ENCODE measurements at places on chromosomes 4 and X. TPM values are rescaled to one million over a fixed set of nuclear protein-coding genes. Genes with fewer than 3 reads are reported as not detected.

DNA sequence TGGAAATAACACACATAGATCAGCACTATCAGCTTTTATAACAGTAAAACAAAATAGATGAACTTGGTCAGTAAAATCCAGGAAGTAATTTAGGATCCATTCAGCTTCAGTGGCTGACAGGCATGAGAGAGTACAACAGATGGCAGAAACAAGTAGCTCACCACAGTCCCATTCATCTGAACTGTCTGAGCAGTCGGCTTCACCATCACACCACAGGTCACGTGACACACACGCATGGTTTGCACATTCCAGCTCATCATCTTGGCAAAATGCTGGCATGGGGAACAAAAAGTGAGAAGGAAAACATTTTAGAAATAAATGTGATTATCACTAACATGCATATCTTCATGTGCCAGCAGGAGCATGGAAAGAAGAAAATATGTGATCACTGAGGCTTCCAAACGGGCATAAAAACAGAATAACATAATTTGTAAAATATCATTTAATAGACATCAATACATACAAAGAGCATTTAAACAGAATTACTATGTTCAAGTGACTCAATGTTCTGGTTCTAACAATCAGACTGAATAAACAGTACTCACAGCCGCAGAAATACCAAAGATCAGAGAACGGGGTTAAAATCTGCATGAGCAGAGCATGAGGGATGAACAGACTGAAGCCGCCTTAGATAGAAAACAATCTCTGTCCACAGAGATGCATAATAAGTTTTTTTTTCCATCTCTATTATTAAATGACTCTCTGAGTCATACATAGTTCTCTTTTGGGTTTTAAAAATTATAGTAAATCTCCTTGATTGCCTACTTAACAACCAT, 158.1 kb downstream of the ATP10D start:
- H3K36me3 ChIP-seq: no peaks in the 10 kb centered on the region
- no peaks in the 10 kb centered on the region for H3K4me1 ChIP-seq
- DNase-seq: no peak
- H3K27ac ChIP-seq: no peak overlapping the region

DNA sequence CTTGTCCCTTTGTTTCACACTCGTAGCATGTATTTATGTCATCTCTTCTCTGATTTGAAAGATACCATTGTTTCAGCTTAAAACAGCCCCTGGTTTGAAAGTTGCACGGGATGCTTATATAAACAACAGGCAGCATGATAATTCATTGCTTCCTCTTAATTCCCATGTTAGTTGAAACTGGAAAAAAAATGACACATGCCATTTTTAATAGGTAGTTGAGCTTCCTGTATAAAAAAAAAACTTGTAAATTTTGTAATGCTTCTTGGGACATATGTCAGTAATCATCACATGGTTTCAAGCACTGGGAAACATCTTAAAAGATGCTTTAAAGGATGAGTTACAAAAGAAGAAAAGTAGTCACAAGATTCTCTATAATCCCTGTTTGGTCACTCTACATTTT, 243.0 kb downstream of the PALLD start:
- no peak overlapping the region for H3K27ac ChIP-seq
- no peak overlapping the region for H3K4me3 ChIP-seq
- peaks cover 11% of the 10 kb centered on the region for H3K36me3 ChIP-seq
- no peaks in the 10 kb centered on the region for H3K27me3 ChIP-seq

DNA sequence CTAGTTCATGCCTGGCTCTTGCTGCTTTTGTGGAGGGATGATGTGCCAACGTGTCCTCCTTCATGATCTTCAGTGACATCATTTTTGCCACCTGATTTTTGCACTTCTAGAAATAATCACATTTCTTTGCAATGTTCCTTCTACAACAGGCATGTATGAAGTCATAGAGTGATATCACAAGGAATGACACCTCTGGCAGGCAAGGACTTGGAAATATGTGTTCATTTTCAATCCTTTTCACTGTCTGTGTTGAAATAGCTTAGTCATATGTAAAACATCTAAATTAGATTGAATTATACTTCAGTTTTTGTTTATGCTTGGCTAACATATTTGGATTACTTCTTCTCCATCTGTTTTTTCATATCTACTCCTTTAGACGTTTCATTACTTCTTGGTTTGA, 221.2 kb upstream of the STK26 start:
- no peaks in the 10 kb centered on the region for H3K4me1 ChIP-seq
- no peaks in the 10 kb centered on the region for H3K36me3 ChIP-seq
- no peak for DNase-seq
- no peak overlapping the region for H3K4me3 ChIP-seq
- H3K27me3 ChIP-seq: no peaks in the 10 kb centered on the region

- no peak overlapping the region for H3K4me3 ChIP-seq
- peaks cover 18% of the 10 kb centered on the region for H3K4me1 ChIP-seq
- no peak overlapping the region for H3K27ac ChIP-seq
- no peak for DNase-seq
- no peaks in the 10 kb centered on the region for H3K36me3 ChIP-seq
- H3K27me3 ChIP-seq: no peaks in the 10 kb centered on the region
Observed at GRCh38 chr4:140113653-140114052, 40.3 kb downstream of the MAML3 start.

DNA sequence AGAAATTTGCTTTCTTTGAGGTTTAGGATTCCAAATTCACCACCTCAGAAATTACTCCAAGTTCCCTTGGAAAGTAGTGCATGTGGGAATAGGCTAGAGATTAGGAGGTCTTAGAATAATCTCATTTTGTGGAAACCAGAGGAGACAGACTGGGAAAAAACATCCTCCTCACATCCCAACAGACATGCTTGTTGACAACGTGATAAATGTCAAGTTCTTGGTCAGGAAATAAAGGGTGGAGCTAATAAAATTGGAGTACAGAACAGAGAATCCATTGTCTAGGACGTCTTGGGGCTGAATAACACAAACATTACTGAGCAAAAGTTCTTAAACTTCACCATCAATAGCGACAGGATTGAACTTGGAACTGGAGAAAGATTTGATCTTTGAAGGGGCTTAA, 233.4 kb downstream of the PABPC4L start:
- no peak overlapping the region for H3K27ac ChIP-seq
- no peak overlapping the region for H3K4me3 ChIP-seq
- no peaks in the 10 kb centered on the region for H3K36me3 ChIP-seq
- no peaks in the 10 kb centered on the region for H3K4me1 ChIP-seq

The ADGRG4 gene
- total RNA-seq: not detected
